SK-N-MC (cell line): ENCODE measurements at places on chromosomes 13 and 19.

DNA sequence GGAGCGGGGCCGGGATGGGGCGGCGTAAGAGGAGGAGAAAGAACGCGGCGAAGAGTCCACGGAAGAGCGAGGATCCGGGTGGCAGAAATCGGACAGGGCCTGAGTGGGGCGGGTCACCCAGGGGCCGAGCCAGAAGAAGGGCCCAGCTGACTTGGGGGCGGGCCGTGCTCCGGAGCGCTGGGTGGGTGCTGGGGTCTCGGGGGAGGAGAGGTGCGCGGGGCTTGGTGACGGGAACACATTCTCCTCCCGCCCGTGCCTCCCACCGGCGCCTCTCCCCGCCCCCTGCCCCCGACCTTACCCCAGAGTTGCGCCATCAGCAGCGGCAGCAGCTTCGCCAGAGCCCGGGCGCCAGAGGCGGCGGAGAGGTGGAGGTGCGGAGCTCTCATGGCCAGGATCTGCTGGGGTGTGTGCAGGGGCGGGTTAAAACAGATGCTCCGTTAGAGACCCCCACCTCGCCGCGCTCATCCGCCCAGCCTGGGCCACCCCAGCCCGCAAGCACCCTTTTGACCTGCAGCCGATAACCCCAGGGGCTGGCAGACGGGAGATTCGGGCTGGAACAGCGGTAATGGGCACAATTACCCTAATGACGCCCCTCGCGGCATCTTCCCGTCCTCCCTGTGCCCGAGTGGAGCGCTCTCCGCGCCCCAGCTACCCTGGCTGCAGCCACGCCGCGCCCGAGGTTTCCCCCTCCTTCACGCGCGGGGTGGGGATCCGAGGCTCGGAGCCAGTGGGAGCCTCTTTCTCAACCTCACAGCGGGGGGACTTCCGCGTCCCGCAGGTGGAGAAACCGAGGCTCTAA is 565 bp downstream of the KLK10 start:
- DNase-seq, result no peak

DNA sequence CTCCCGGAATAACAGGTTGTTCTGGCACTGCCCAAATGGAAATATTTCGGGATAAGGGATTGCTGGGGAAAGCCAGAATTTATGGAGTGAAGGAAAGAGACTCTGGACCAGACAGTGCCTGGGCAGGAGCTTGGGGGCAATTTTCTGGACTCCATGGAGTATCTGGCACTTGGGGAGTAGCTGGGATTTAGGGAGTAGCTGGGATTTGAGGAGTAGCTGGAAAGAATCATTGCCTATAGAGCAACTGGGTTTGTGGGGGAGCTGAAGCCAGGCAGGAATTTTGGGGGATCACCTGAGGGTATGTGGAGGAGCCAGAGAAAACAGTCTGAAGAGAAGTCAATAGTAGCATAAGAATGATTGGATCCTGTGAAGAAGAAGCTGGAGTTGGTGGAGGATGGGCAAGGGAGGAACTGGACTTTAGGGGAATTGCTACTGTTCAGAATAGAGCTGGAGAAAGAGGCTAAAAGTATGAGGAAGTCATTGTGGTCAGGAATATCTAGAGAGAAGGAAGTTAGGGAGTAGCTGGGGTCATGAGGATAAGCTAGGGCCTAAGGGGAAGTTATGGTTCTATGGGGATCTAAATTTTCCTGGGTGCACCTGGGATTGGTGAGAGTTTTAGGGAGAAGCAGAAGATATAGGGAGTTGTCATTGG is 14.8 kb downstream of the FSD1 start:
- DNase-seq, result no peak

DNA sequence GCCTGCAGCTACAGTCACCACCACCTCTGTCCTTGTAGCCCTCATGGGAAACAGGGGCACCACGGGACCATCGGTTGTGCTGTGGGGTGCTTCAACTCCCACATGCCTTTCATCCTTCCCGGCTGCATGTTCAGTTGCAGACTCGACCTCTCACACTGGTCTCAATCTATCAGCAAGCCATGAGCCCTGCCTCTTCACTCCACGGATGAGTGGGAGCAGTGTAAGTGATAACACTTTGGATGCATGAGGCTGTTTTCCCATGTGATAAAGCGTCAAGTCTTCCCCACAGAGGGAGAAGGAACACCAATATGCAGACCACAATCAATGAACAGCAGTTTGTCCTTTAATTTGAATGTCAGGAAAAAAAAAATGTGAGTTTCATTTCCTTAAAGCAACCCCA is 12.2 kb downstream of the SERP2 start:
- DNase-seq, result no peak

DNA sequence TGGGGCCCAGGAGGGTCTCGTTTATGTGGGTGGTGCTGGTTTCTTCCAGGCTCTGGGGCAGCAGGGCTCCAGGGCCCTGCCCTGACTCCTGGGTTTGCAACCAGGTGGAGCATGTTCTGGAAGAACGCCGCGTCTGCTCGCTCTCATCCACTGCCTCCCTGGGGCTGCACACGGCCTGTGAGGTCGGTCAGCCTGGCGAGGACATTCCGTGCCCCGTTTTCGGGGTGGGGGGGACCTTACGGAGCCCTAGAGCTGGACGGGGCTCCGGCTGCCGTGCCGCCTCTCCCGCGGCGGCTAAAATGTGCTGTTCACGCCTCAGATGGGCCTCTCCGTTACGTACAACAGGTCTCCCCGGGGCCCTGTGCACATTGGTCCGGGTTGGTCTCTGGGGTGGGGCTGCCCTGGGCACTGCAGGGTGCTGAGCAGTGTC is 3.3 kb downstream of the GNA11 start:
- DNase-seq, result no peak

DNA sequence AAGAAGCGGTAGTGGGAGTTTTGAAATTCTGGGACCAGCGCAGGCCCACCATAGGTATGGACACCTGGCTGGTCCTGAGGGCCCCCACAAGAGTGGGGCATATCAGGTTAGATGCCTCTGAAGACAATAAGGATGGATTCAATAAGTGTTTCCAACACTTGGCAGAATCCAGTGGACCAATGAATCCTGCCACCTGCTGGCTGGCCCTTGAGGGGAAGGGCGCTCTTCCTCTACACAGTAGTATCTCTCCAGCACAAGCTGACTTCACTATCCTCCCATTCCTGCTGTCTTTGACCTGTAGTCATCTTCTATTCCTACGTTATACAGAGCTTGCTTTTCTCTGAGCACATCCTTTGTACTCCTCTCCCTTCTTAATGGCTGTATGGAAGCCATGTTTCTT is 199.7 kb upstream of the TSHZ3 start:
- DNase-seq, result no peak

GRCh38 chr13:101530293-101530692 is 77.8 kb downstream of the ITGBL1 start:
- no peak for DNase-seq
